ENCODE measurements at places on chromosomes 13 and 19.
A peak's percentile ranks its signal among the peaks of the same experiment; 100 is the strongest.

DNA sequence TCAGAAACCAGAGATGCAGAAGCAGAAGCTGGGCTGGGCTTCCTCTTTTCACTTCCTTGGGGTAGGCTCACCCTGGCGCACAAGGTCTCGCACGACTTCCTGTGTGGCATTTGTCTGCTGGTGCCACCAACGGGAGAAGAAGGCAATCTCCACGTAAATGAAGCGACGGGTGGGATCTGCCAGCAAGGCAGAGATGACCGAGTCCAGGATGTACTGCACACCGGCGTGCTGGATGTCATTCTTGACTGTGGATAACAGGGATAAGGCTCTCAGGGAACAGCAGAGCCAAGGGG is 1.3 kb downstream of the MAN2B1 start:
- no peak overlapping the region for H3K4me3 ChIP-seq
- no peaks in the 10 kb centered on the region for H3K4me1 ChIP-seq
- peaks cover 28% of the 10 kb centered on the region for H3K36me3 ChIP-seq
- no peaks in the 10 kb centered on the region for H3K27me3 ChIP-seq
- no peak for DNase-seq

DNA sequence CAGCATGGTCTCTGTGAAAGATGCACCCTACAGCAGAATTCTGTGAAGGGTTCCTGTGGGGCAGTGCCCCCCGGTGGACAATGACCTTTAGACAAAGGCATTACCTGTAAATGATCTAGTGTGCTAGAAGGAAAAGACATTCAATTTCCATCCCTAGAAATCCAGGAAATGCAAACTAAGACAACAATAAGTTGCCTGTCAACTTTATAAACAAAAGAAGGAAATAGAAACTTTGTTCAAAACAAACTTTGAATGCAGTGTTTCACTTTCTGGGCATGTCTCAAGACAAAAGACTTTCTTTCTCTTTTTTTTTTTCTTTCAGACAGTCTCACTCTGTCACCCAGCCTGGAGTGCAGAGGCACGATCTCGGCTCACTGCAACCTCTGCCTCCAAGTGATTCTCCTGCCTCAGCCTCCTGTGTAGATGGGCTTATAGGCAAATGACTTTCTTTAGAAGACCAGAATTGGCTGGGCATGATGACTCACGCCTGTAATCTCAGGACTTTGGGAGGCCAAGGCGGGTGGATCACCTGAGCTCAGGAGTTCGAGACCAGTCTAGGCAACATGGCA is 15.5 kb downstream of the TEX101 start:
- H3K27me3 ChIP-seq = no peaks in the 10 kb centered on the region
- H3K27ac ChIP-seq = no peak overlapping the region
- H3K4me3 ChIP-seq = no peak overlapping the region
- no peaks in the 10 kb centered on the region for H3K4me1 ChIP-seq
- no peak for DNase-seq

DNA sequence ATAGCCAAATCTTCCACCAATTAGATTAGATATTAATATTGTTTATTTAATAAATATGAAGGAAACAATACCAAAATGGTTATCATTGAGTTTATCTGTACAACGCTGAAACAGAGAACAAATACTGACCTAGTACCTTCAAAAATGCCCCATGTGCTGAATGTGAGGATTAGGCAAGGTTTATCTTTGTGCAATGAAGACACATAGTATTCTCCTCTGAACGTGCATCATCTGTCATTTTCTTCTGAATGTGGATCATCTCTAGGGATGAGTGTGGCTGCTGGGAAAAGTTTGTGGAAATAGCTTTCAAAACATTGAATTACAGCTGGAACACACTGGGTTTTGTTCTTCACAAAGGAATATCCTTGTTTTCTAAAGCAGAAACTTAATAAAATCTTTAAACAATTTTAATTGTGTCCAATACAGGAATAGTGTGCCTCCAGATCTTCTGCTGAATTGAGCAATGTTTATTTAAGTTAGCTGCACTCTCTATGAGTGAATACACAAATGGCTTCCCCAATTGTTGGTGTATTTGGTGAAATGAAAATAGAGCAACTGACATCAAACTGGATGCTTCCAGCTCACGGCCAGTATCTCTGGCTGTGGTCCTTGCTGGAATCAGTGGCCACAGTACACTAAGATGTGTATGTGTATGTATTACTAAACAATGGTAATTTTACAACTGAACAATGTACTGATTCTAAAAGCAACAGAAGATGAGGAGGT is 6.7 kb downstream of the COL4A1 start:
- H3K27ac ChIP-seq = no peak overlapping the region
- H3K4me3 ChIP-seq = no peak overlapping the region
- DNase-seq = no peak
- peaks cover 28% of the 10 kb centered on the region for H3K36me3 ChIP-seq
- peaks cover 5% of the 10 kb centered on the region for H3K4me1 ChIP-seq

DNA sequence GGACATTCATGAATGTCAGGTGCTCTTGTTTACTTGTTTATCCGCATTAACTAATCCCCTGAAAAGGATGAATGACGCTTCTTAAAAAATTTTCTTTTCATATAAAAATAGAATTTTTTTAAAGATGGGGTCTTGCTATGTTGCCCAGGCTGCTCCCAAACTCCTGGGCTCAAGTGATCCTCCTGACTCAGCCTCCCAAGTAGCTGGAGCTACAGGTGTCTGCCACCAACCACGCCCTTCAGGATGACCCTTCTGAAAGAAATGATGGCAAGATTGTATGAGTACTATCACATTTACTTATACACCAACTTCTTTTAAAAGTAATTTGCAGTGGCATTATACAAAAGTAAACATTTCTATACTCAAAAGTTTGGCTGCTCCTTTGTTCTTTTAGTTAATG is 6.2 kb upstream of the EBPL start:
- no peak overlapping the region for H3K4me3 ChIP-seq
- DNase-seq = no peak
- peaks cover 26% of the 10 kb centered on the region for H3K36me3 ChIP-seq
- no peaks in the 10 kb centered on the region for H3K4me1 ChIP-seq
- H3K27ac ChIP-seq = no peak overlapping the region

DNA sequence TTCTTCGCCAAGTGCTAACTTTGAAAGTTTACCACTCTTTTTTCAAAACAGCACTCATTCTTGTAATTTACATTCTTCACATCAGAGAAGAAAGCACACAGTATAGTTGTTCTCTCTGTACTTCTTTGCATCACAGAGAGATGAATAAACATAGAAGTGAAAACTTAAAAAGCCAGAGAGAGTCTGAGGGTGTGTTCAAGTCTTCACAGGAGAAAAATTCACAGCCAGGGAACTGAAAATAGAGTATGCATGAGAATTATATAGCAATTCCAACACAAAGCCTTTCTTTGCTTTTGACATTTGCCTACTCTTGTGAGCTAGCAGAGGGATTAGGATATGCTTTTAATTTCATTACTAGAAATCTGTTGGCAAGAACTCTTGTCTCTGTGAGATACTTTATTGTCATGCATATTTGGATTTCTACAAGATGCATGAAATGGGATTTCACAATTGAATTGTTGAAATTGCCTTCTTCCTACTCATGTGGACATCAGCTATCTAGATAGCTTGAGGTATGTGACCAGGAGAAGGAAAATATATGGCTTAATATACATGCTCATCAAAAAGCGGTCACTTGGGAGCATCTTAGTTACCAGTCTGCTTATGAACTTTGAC is 166.1 kb downstream of the SLC7A1 start:
- H3K27ac ChIP-seq = no peak overlapping the region
- H3K4me1 ChIP-seq = peaks cover 17% of the 10 kb centered on the region
- peak overlapping the region; percentile 55 for H3K4me3 ChIP-seq

DNA sequence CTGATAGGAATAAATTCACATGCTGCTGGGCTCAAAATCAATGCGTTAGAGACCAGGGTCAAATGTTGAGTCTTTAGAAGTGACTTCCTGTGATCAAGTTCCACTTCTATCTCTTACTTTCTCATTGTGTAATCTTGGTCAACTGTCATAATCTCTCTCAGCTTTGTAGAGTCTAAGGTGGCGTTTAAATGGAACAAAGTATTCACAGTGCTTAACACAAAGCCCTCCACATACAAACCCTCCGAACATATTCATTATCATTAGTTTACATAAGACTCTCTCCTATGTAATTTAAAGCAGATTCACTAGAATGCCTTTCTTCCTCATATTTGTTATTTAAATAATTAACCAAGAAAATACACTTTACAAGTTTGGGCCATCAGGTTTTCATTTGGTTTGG is 1044.1 kb downstream of the EFNB2 start:
- H3K27ac ChIP-seq = no peak overlapping the region
- DNase-seq = no peak
- no peaks in the 10 kb centered on the region for H3K4me1 ChIP-seq

DNA sequence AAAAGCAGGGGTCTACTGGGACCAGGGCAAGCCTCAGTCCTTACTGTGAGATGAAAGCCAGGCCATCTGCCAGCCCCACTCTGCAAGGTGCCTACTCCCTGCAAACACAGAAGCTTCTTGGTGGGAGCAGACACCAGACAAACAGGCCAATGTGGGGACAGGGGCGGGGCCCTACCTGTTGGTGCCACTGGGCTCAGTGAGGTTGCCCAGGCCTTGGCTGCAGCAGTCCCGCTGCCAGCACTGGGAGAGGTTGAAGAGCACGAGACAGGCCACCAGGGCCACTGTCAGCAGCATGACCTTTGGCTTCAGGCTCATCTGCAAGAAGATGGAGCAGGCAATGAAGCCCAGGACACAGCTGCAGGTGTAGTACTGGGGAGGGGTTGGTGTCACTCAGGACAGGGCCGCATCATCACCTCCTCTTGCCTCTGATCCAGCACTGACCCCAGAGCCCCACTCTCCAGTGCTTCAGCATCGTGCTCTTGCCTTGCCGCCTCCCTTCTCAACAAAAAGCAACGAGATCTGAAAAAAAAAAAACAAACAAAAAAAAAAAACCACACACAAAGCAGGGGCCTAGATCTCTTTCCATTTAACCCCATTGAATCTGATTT is 72.6 kb downstream of the NBEA start:
- no peak for DNase-seq
- H3K36me3 ChIP-seq = no peaks in the 10 kb centered on the region
- no peak overlapping the region for H3K4me3 ChIP-seq

DNA sequence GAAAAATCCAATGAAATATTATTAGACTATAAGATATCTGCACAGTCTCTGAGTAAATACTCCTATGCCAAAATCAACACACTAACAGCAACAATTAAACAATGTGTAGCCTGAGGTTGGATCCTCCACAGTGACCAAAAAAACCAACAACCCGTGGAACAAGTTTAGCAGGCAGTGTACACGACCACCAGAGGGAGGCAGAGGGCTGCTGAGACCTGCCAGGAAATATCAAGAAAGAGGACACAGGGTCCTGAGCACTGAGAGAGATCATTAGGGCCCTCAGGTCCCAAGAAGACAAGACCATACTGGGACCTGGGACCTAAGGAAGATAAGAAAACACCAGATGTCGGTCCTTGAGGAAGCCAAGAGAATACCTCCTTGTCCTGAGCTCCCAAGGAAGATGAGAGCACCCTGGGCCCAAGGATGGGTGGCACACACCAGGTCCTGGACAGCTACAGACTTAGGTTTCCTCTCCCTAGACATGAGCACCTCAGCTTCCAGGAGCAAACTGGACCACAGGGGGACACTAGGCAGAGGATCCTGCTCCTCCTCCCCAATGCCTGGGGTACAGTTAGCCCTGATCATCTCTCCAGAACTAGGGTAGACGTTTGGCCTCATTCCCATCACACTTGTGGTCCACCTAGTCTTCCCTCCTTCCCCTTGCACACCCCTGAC is 822 bp upstream of the ZNF274 start:
- peak overlapping the region; percentile 88 for H3K4me3 ChIP-seq
- H3K4me1 ChIP-seq = no peaks in the 10 kb centered on the region
- peak; percentile 84 for DNase-seq

Measured in SJCRH30 (cell line).